ENCODE measurements at places on chromosomes 11 and 22.

DNA sequence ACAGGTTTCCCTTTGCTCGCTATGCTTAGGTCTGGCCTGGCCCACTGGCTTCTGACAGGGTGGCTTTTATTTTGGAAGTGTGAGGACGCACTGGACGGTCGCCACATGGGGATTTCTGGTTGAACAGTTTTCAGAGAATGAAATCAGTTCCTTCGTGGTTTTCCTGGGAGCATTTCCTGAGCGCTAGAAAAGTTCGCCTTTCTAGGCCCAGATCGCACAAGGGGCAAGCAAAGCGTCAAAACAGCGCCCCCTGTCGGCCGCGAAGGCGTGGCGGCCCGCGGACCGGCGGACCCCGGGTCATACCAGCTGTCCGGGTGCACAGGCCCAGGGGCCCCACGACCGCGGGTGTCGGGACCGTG, 12.7 kb upstream of the CYP2R1 start:
- peak; percentile 78 for DNase-seq

DNA sequence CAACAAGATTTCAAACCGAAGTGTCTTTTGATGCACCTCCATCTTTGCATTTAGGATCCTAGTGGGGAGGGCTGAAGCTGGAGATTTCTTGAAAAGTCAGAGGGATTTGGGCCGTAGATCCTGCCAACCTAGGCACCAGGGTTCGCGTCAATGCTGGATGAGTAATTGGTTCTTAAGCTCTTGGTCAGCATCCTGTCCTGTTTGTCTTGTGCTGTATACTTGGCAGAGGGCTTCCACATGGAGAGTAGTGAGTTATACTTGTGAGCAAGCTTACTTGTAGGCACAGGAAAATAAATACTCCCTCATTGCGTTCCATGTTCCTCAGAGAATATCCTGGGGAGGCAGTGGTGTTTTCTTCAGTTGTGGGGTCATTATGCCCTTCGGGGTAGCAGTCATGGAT, 12.6 kb downstream of the INSC start:
- DNase-seq: no peak

- DNase-seq: no peak
Observed at GRCh38 chr11:2395856-2396255, 4.7 kb upstream of the TSSC4 start.

DNA sequence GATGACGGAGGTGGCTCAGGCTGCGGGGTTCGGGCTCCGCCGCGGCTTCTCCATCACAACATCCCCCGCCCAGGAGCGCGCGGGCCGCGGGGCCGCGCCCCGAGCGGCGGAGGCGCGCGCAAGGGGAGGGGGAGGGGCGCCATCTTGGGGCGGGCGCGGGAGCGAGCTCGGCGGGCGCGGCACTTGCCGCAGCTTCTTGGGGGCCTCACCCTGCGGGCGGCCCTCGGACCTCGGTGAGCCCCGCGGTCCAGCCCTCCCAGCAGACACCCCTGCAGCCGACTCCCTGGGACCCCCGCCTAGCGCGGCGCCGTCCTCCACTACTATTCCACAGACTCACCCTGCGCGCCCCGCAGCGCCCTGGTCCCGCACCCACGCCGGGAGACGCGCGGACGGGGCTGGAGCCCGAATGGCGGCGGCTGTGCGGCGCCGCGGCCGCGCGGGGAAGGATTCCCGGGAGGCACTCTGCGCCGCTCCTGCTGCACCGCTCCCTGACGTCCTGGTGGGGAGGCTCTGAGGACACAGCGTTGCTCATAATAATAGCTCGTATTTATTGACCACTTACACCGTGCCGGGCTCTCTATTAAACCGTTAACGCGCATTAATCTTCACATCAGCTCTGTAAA, at the start of gene APBB1:
APBB1 (minus strand) TSS at position 86 of the 623 bp plus-strand sequence. CDS start 7,747 bp downstream, outside the sequence.
- DNase-seq: peak; percentile 73

DNA sequence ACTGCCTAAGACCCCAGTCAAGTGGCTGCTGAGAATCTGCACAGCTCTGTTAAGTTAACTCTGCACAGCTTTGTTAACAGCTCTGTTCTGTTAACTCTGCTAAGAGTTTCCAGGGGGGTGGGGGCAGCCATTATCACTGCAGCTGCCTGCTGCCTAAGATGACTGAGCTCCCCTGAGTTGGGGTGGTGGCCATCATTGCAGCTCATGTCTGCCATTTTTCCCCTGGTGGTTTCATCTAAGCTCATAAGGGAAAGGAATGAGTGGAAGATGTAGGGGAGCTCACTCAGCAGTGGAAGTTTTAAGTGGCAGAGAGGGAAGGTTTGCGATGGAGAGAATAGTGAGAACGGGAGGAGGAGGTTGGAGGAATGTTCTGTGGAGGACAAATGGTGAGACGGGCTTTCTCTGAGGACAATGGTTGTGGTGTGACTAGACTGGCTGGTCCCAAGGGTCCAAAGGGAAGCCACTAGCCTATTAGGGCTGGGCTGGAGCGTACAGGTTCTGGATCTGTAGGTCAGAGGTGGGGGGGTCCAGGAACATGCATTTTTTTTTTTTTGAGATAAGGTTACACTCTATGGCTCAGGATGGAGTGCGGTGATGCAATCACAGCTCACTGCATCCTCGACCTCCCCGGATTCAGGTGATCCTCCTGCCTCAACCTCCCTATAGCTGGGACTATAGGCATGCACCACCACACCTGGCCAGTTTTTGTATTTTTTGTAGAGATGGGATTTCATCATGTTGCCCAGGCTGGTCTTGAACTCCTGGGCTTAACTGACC, 13.5 kb upstream of the PLET1 start:
- no peak for DNase-seq

DNA sequence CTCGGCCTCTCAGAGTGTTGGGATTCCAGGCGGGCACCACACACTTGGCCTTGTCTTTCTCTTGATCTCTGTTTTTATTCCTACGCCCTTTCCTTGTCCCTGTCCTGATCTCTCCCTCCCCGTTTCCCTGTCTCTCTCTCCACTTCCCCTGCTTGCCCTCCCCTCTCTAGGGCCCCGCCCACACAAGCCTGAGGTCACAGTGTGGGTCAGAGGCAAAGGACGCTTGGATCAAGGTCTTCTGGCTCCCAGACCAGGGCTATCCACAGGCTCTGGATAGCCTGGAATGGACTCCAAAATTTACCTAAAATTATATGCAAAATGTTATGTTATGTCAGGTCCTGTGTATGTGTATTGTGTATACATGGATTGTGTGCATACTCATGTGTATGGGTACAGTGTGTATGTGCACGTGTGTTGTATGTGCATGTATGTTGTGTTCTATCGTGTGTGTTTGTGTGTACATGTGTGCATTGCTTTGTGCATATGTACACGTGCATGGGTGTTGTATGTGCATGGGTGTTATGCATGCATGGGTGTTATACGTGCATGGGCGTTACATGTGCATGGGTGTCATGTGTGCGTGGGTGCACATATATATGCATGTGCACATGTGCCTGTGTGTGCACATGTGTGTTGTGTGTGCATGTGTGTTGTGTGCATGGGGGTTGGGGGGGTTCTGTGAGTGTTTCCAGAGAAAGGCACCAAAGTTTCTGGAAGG, 38.3 kb downstream of the TP53I11 start:
- no peak for DNase-seq

- DNase-seq: no peak
Observed at GRCh38 chr11:101863361-101863760, 51.4 kb upstream of the CEP126 start.

GRCh38 chr11:109512680-109513079, 90.7 kb downstream of the C11orf87 start:
- DNase-seq: no peak

DNA sequence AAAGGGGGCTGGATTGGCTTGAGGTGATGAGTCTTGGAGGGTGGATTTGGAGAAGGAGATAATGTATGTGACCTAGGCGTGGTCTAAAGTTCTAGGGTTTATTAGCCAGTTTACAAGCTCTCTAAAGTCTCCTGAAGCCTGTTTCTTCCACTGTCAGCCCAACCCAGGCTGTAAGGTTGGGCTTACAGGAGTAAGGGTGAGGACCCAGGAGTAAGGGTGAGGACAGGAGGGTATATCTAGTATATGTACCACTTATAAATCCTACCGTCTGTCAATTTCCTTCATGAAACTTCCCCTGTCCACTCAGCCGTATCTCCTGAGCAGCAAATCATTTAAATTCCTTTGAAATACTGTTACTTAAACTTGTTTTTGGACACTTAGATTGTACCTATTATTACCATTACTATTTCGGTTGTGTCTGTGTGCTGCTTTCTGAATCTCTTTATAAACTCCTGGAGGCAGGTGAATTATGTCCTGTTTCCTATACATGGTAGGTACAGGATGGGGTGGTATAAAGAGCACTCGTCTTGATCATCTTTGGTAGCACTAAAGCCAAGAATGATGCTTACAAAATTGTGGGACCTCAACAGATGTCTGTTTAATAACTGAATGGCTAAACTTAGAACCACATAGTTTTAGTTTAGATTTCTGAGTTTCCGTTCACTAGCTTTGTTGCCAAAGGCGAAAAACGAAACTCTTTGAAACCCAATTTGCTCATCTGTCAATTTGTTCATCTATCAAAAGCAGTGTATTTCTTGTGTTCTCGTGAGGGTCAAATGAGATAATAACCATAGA, 192.0 kb downstream of the GRIK4 start:
- no peak for DNase-seq

DNA sequence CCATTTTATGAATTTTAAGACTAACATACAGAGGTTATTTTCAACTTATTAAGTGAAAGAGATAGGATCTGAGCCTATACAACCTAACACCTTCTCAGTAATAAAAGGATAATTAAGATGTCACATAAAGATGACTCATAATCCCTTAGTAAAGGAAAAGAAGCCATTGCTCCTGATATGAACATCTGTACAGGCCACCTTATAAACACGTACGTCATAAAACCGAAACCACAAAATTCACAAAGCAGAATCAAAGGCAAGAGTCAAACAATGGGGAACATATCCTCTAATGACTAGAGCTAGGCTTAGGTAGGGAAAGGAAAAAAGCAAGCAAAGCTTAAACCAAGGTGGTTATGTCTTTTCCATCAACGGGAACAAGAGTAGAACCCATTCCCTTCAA, 103.5 kb downstream of the KCNA4 start:
- DNase-seq: no peak

- DNase-seq: no peak
Observed at GRCh38 chr11:46243796-46244109, 33.7 kb upstream of the CREB3L1 start.

DNA sequence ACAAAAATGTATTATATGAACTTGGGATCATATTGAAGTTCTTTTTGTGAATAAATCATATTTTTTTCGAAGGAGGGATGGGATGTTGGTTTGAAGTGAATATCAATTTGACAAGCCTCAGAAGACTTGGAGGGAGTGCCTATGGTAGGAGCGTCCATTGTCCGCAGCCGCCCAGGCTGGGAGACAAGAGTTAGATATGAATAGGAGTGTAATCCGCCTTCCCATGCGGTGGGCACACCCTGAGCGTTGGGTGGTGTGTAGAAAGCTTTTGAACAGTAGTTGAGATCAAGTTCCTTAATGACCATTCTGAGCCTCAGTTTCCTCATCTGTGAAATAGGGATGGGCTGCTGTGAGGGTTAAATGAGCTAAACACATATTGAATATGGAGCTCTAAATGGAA, 7.0 kb downstream of the CD82 start:
- no peak for DNase-seq
